ENCODE measurements at places on chromosomes 16 and 17. TPM values are rescaled to one million over a fixed set of nuclear protein-coding genes. Genes with fewer than 3 reads are reported as not detected.

The ZPBP2 gene
- not detected for total RNA-seq

The KRTAP3-2 gene
- not detected for total RNA-seq

The PRSS27 gene
- 0.19 TPM for total RNA-seq

The HOXB13 gene
- not detected for total RNA-seq

The SLC52A1 gene
- under 0.01 TPM for total RNA-seq

The DNAAF8 gene
- 0.25 TPM for total RNA-seq

The GLIS2 gene
- total RNA-seq = 0.97 TPM
